ENCODE measurements at places on chromosomes 7 and 10.
A peak's percentile ranks its signal among the peaks of the same experiment; 100 is the strongest.

GRCh38 chr7:29265208-29265923 lies 70.8 kb downstream of the CHN2 start:
- no peak for DNase-seq

DNA sequence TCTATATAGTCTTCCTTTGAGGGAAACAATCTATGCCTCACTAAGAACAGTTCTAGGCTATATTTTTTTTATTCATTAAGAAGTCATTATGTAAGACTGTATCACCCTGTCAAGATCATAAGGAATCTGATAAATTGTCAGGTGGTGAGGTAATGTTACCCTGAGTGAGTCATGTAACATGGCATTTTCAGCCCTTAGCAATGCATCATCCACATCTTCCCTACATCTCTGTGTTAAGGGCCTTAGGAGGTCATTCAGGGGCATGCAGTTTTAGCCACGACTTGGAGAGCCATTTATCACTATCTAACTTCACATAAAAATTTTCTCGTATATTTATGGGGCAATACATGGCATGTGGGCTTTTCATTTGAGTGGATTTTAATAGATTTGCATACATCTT lies 924.5 kb upstream of the MBL2 start:
- no peak for DNase-seq

- no peak for DNase-seq
Observed at GRCh38 chr10:66455304-66455703, 470.5 kb upstream of the LRRTM3 start.

DNA sequence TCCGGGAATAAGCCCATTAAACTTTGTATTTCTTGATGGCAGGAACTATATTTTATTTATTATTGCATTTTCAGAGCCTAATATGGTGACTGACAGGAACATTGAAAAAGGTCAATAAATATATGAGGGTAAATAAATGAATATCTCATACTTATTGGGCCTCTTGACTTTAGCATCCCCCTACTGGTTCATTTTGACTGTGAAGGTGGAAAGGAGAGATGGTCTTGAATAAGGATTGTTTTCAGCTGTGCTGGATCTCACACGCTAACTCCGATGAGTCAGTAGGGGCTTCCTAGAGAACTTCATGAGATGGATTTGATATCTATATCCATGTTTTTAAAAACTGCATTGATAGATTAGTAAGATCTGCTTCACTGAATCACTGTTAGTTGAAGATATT lies 1026.0 kb downstream of the REEP3 start:
- no peak for DNase-seq

DNA sequence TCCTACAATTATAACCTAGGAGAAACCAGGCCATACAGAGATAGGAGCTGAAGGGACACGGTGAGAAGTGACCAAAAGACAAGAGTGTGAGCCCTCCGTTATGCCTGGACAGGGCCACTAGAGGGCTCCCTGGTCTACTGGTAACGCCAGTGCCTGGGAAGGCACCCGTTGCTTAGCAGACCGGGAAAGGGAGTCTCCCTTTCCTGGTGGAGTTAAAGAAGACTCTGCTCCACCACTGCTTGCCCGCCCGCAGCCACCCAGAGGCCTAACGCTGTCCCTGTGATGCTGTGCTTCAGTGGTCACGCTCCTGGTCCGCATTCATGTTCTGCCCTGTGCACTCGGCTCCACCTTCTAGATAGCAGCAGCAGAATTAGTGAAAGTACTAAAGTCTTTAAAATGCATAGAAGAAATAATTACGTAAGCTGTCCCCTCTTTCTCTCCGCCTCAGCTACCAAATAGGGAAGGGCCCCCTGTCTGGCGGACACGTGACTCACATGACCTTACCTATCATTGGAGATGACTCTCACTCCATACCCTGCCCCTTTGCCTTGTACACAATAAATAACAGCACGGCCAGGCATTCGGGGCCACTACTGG lies 34.8 kb downstream of the GRID2IP start:
- DNase-seq: peak; percentile 53

DNA sequence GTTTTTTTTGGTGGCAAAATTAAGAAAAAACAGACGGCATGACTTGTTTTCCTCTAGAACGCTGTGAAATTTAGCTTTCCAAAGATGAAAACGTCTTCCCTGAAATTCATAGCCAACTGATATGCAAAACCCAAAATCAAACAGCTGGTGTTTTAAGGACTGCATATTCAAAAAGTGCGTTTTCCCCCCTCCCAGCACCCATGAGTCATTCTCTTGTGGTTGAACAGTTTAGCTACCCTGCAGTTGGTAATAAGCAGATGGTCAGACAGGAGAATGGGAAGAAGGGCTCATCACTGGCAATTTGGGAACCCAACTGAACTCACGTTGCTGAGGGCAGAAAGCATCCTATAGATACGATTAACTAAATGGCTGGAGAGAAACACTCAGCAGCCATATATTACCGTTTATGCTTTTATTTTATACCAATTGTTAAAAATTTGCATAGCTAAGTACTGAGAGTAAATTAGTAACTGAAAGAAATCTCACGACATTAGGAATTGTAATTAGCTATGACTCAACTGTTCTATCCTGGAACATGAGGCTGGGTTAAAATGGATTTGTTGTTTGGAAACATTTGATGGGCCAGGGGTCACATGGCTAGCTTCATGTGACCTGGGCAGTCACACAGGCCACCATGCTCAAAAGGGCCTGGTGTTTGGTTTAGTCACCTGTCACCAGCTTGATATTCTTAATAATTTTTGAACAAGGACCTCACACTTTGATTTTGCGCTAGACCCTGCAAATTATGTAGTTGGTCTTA lies 343.1 kb downstream of the PHTF2 start:
- DNase-seq: no peak

DNA sequence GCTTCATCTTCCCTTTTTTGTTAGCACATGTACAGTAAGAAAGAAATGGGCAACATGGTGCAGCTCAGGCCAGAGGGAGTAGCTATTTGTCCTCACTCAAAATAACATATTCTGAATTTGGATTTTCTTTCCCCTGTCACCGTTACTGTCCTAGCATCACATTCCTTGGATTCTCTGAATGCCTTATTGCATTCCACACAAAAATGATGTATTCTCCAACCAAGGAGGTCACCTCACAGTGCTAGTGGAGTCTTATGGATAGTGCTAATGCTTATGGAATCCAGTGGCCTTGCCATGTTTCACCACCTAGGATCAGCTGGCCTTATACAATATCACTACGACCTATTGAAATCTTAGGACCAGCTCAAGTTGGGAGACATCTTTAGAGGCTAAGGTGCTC lies 7.2 kb downstream of the PRSS58 start:
- DNase-seq: no peak

DNA sequence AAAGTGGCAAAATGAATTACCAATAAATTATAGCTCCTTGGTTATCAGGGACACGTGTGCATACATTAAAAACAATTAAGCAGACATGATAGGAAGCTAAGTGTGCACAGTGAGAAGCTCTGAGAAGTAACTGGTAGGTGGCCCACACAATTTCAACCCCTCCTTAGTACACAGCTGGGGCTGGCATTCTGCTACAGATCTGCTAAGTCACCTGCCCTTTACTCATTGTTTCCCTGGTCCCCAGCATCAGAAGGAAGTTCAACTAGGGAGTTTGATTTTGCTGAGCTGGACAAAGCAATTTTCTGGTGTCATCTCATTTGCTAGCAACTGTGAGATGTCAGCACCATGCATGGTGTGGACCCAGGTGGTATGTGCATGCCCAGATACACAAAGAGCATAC lies 424.1 kb upstream of the NPVF start:
- DNase-seq: no peak

GRCh38 chr7:16356301-16356958 lies 64.9 kb downstream of the CRPPA start:
- DNase-seq: no peak

DNA sequence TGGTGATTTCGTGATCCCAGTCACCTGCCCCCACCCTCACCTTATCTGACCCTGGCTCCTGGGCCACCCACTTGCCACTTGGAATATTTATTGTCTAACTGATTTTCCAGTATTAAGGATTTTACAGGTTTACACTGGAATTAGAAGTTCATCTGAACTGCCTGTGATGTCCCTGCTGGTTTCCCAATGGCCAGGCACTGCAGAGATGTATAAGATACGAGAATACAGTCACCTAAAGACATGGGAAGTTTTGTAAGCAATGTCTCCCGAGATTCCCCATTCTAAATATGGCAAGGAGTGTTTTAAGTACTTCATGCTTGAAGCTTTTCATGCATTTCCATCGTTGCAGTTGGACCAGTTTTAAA lies 592.7 kb downstream of the SDK1 start:
- DNase-seq: no peak

- DNase-seq: no peak
Observed at GRCh38 chr10:131574363-131574706, 262.8 kb upstream of the TCERG1L start.

DNA sequence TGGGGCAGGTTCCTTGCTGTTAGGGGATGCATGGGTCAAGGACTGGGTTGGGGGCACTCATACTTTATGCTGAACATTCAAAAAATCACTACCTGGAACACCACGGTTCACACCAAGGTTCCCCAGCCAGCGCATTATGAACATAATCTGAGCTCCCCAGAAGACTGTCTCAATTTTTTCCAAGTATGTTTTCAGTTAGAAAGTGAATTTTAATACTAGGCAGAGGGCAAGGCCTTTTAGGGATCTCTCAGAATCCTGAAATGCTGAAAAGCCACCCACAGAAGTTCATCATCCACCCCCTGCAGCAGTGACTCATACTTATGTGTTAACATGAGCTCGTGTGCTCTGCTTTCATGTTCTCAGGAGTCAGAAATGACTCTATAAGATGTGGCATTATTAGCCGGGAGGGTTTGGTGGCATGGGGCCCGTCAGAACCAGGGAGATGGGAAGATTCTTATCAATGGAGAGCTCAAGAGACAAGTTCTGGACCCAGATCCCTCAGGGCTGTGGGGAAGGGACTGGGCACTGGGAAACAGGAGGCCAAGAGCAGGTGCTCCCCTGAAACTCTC lies 185.2 kb upstream of the ITGB1 start:
- DNase-seq: peak; percentile 40

DNA sequence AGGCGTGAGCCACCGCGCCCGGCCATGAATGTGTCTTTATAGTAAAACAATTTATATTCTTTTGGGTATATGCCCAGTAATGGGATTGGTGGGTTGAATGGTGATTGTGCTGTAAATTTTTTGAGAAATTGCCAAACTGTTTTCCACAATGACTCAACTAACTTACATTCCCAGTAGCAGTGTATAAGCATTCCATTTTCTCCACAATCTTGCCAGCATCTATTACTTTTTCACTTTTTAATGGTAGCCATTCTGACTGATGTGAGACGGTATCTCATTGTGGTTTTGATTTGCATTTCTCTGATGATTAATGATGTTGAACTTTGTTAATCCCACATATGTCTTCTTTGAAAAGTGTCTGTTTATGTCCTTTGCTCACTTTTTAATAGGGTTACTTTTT lies 1187.9 kb downstream of the XPNPEP1 start:
- no peak for DNase-seq

DNA sequence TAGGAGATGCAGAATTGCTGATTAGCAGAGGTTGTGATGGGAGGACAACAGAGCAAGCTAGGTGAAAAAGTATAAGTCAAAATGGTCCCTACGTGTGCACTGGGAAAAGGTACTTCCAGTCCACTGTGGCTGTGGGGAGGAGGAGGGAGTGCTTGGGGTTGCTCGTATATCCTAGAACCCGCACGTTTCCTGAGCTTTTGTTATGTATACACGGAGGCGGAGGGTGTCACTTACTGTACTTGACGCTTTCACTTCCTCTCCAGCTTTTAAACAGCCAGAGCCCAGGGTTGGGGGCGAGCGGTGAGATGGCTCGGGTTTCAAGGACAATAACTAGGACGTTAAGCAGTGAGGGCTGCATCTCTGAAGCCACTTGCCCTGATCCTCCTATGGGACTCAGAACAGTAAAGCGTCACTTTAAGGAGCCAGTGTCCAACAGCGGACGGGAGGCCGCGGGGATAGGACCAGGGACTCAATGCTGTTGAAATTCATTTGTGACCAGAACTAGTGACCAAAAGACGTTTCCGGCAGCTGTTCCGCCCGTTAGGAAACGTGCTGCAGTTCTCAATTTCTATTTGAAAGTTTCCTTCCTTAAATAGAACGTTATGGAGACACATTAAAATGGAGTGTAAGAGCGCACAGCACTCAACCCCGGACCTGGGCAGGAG lies 985 bp upstream of the ETV1 start:
- DNase-seq: no peak

- DNase-seq: no peak
Observed at GRCh38 chr10:131270461-131271190, 40.9 kb downstream of the TCERG1L start.

DNA sequence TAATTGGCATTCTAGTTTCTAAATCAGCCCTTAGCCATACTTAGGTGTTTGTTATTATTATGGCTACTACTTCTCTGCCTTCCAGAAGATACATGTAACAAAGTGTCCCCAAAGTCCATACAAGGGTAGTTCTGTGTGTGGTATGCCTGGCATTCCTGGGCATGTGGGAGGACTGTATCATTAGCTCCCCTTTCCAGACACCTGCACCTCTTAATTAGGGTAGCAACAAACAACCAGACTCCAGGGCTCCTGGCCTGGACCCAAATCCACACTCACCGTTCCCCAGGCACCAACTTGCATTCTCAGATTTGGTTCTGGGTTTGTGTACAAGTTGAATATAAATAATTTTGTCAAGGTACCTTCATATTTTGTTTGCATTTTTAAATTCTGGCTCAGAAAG lies 15.5 kb upstream of the CALD1 start:
- DNase-seq: no peak

DNA sequence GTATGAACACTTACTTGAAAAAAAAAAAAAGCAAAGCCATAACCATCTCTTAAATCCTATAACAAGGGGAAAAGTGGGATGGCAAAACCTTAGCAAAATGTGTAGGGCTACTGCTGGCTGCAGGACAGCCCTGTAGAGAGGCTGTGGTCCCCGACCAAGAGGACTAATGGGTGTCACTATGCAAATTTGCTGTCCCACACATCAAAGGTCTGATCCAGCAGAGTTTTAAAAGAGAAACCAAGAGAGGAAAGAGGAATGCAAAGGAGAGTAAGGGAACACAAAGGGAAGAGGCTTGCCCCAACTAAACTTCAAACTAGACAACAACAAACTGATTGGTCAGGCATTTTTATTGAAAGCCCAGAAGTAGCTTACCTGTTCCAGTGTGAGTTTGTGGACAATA lies 3.1 kb upstream of the ZNRF2 start:
- no peak for DNase-seq

GRCh38 chr7:46391231-46392201 lies 470.4 kb upstream of the IGFBP3 start:
- no peak for DNase-seq

DNA sequence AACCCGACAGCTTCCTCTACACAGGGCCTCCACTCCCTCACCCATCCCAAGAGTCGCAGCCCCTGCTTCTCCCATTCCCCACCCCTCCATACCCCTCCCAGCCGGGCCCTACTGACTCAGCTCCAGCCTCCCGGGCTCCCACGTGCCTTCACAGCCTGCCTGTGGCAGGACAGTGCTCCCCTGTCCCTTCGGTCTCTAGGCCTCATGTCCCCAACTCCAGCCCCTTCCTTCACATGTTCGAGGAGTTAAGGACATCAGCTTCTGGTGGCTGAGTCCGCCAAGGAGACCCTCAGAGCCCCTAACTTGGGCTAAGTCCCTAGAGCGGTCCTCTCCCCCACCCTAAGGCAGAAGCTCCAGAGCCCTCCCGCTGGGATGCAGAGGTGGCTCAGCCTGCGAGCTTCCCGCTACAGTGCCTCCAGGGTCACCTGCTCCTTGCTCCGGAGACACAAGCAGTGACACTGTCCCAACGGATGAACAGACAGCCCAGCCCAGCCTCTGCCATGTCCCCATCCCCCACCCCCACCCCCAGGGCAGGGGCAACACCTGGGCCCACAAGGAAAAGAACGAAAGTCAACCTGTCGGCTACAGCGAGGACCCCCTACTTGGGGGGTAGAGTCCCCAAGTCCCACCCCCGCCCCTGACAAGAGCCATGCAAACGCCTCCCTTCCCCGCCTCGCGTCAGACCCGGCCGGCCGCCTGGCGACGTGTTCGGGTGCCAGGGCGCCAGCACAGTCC lies 716 bp downstream of the SMARCD3 start:
- no peak for DNase-seq

All from stimulated activated CD4-positive, alpha-beta T cell treated with anti-CD3 and anti-CD28 coated beads, TNF-alpha, amount 100 ng/mL, for 4 hours (primary cell).